Left renal cortex interstitium (tissue), 4 donors: ENCODE measurements at places on chromosomes 2 and 18. TPM values are rescaled to one million over a fixed set of nuclear protein-coding genes. Genes with fewer than 3 reads are reported as not detected.

Gene REG1B
- polyA plus RNA-seq, result not detected

Gene MALL
- 12.9 TPM for polyA plus RNA-seq

Gene FBXO48
- polyA plus RNA-seq, result 1.5 TPM

Gene RAPH1
- 15.5 TPM for polyA plus RNA-seq

Gene ALPI
- polyA plus RNA-seq, result 0.05 TPM

Gene LOXHD1
- 1.2 TPM for polyA plus RNA-seq

Gene PCARE
- 0.24 TPM for polyA plus RNA-seq

Gene CAPN14
- not detected for polyA plus RNA-seq

Gene PHOSPHO2
- 10.3 TPM for polyA plus RNA-seq

Gene CRYGD
- polyA plus RNA-seq, result not detected
